ENCODE measurements at places on chromosomes 5 and 9.

DNA sequence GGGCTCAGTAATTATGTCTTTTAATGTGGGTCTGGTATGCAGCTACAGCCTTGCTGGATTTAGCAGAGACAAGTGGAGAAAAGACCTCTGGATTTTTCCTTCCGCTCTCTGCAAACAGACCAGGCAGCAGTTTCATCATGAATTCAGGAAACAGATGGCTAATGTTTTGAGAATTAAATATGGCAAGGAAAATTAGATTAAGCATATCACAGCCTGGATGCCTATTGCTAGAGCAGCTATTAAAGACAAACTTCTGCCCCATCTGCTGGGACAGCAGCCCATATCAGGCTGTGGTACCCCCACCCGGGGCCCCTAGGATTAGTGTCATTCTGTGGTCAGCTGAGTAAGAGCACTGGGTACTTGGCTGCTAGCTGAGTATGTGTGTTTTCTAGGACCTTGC lies 6.2 kb downstream of the SKP2 start:
- DNase-seq: no peak

GRCh38 chr5:75281716-75282465 lies 45.2 kb upstream of the ANKRD31 start:
- DNase-seq: no peak

DNA sequence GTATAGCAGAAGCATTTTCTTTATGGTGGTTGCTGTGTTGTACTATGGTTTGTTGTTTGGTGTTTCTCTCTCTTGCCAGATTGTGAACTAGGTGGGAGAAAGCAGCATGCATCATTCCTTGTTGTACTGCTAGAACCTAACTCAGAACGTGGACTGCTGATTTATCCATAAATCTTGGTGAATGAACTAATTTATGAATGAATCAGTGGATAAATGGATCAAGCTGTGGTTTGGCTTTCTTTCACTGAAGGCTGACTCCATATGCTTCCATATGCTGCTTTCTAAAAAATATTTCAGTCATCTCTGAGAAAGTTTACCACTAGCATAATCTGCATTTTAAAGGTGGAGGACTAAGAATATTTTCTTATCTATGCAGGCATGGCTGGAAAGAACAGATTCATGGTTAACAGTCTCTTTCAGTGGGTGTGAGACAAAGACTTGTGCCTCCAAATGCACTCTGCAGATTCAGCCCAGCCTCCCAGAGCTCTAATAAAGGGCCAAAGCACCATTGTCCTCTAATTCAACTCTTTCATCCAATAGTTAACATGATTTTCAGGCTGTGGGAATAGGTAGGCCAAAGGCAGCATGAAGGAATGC lies 237.7 kb downstream of the SH3GL2 start:
- no peak for DNase-seq

DNA sequence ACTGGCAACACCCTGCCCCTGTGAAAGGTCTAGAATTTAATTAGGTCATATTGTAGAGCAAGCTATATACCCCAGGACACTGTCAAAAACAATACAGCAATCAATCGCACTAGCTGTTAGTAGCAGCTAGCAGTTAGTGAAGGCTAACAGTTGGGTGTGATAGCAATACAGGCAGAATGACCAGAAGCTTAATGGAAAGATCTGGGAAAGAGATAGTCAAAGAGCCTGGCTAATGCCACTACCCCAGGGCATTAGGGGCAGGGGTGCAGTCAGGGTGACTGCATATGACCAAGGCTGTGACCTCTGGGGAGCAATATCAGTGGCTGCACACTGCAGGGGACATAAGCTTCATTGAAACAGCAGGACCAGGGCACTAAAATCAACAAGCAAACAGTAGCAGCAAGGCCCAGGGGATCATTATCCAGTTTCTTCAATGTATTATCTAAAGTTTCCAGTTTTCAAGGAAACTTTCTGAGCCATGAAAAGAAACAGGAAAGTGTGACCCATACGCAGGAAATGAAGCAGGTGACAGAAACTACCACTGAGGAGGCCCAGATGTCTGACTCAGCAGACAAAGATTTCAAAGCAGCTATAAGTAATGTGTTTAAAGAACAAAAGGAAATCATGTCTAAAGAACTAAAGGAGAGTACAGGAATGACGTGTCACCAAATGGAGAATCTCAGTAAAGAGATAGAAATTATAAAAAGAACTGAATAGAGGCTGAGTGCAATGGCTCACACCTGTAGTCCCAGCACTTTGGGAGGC lies 82.4 kb downstream of the ZNF354C start:
- peak; percentile 51 for DNase-seq

- no peak for DNase-seq
Observed at GRCh38 chr9:128078504-128079434, 10.7 kb downstream of the SLC25A25 start.

DNA sequence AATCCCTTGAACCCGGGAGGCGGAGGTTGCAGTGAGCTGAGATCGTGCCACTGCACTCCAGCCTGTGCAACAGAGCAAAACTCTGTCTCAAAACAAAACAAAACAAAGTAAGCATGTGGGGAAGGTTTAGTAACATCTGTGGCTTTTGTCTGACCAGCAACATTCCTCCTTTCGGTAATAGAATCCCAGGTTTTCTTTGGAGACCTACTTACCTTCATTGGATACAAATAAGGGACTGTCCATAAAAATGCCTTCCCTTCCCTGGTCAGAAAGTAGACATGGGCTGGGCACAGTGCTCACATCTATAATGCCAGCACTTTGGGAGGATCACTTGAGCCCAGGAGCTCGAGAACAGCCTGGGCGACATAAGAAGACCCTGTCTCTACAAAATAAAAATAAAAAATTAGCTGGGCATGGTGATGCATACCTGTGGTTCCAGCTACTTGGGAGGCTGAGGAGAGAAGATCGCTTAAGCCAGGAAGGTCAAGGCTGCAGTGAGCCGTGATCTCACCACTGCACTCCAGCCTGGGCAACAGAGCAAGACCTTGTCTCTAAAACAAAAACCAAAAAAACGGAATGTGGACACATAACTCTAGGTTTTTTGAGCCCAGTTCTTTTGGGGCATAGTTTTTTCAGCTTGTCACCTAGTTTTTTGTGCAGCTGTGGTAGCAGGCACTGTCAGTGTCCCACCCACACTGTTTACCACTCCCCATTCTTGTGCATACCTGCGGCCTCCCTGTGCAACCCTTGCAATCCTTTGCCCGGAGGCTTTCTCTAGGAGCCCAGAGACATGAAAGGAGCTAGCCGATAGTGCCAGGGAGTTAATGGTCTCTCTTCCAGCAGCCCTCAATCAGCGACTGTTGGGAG lies 9.0 kb upstream of the SPINK4 start:
- no peak for DNase-seq

GRCh38 chr9:68538200-68538599 lies 2.5 kb downstream of the TMEM252 start:
- DNase-seq: no peak

- DNase-seq: no peak
Observed at GRCh38 chr5:162496100-162496808, 428.7 kb downstream of the GABRG2 start.

- no peak for DNase-seq
Observed at GRCh38 chr5:172800088-172800551, 29.1 kb upstream of the DUSP1 start.

DNA sequence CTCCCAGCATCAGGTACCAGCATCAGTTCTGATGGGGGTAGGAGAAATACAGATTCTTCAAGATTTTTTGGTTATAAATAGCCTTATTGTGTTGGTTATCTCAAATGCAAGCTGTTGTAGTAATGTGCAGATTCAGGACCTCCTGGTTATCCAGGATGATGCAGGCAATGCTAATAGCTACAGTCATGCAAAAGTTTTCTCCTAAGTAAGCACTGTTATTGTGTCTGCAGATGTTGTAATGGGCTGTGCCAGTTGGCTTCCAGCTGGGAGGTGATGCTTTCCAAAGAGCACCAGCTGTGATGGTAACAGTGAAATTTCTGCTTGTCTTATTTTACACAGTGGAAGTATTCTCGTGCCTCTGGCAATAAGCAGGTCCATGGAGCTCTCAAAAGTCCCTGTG lies 719.2 kb upstream of the CTNND2 start:
- DNase-seq: no peak

DNA sequence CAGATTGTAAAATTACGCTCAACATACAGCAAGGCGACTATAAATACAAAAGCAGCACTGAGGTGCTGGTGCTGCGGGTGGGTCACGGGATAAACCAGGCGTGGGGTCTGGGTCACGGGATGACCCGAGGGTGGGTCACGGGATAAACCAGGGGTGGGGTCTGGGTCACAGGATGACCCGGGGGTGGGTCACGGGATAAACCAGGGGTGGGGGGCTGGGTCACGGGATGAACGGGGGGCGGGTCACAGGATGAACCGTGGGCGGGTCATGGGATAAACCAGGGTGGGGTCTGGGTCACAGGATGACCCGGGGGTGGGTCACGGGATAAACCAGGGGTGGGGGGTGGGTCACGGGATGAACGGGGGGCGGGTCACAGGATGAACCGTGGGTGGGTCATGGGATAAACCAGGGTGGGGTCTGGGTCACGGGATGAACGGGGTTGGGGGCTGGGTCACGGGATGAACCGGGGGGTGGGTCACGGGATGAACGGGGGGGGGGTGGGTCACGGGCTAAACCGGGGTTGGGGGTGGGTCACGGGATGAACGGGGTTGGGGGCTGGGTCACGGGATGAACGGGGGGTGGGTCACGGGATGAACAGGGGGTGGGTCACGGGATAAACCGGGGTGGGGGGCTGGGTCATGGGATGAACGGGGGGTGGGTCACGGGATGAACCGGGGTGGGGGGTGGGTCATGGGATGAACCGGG lies 30.2 kb upstream of the SLC9A3 start:
- DNase-seq: no peak

GRCh38 chr9:27329291-27329690 lies 32.3 kb upstream of the EQTN start:
- no peak for DNase-seq

- DNase-seq: no peak
Observed at GRCh38 chr9:90979138-90979551, 177.5 kb downstream of the SYK start.

GRCh38 chr9:137924761-137925369 lies 47.3 kb downstream of the CACNA1B start:
- no peak for DNase-seq

GRCh38 chr9:93192721-93193387 lies 8.9 kb downstream of the WNK2 start:
- no peak for DNase-seq

DNA sequence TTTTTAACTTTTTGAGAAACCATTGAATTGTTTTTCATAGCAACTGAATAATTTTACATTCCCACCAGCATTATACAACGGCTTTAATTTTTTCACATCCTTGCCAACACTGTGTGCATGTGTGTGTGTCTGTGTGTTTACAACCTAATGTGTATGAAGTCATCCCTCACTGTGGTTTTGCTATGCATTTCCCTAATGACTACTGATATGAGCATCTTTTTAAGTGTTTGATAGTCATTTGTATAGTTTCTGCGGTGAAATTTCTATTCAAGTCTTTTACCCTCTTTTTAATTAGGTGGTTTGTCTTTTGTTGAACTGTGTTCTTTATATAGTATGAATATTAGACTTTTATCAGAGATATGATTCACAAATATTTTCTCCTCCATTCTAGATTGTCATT lies 263.1 kb upstream of the COX7C start:
- no peak for DNase-seq

- DNase-seq: no peak
Observed at GRCh38 chr5:147648597-147648996, 133.9 kb downstream of the JAKMIP2 start.

DNA sequence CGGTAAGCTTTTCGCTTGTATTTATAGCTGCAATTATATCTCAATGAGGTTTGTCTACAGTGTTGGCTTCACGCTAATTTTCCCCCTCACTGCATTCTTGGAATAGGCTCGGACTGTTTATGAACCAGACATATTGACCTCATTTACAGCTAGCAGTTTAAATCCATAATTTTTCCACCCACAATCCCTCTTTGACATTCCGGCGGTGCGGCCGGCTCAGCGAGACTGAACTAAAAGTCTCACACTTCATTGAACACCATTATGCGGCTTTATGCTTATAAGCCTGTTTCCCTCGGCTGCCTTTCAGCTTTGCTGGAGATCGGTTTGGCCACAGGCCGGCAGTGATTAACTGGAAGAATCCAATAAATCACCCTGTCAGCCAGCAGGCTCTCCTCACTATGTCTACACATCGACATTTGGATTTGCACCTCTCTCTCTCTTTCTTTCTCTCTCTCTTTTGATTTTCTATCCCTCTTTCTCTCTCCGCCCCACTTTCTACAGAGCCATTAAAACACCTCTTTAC lies 315.0 kb upstream of the TLE4 start:
- DNase-seq: no peak

GRCh38 chr5:96125231-96125891 lies 163.7 kb upstream of the ELL2 start:
- DNase-seq: no peak

GRCh38 chr5:63233361-63233760 lies 654.7 kb downstream of the LRRC70 start:
- DNase-seq: no peak

DNA sequence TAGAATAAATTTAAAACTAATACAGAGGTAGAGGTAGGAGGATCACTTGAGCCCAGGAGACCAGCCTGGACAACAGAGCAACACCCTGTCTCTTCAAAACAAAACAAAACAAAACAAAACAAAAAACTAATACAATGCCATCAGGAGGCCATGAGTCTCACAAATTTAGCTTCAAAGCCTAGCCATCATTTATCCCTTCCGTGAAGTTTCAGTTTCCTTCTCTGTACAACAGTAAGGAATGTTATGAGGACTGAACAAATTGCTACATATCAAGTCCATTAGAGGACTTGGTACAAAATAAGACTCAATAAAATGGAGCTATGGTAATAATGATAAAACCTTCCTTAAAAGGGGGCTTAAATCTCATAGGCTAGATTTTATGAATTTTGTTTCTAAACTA lies 60.8 kb downstream of the MAPKAP1 start:
- DNase-seq: no peak

DNA sequence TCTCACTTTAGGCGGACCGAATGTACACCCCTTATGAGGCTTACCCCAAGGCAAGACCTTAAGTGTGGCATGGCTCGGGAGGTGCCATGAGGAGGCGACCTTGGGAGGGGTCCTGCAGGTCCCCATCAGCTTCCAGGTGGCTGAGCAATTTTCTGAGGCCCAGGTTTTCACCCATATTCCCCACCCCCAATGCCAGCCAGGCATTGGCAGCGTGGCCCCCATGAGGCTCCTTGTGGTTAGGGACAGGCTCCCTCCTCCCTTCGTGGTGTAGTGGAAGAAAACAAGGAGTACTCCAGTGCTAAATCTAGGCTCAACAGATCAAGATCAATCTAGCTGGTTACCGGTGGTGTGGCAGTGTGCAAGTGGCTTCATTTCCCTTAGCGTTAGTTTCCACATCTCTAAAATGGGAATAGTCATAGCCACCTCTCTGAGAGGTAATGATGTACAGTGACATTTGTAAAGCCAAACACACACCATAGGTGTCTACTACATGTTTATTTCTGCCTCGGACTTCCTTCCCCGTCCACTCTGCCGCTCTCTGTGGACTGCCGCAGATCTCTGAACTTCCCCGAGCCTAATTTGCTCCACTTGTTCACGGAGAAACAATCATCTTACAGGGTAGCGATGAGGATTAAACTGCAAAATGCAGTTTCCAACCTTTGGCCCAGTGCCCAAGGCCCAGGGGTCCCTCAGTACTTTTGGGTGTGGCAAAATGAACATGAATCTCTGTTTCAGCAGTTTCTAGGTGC lies 8.4 kb downstream of the LHX2 start:
- no peak for DNase-seq

GRCh38 chr5:179819296-179820126 lies 1.2 kb upstream of the SQSTM1 start:
- DNase-seq: peak; percentile 36

All from stimulated activated CD4-positive, alpha-beta T cell treated with anti-CD3 and anti-CD28 coated beads, Interleukin-1b, Interleukin-23, amount 100 ng/mL, for 48 hours (primary cell).